ENCODE measurements at places on chromosomes 5 and 9.

- no peak for DNase-seq
Observed at GRCh38 chr5:156913719-156914370, 49.2 kb downstream of the TIMD4 start.

GRCh38 chr9:91816356-91816755 lies 133.7 kb downstream of the ROR2 start:
- DNase-seq, result no peak

DNA sequence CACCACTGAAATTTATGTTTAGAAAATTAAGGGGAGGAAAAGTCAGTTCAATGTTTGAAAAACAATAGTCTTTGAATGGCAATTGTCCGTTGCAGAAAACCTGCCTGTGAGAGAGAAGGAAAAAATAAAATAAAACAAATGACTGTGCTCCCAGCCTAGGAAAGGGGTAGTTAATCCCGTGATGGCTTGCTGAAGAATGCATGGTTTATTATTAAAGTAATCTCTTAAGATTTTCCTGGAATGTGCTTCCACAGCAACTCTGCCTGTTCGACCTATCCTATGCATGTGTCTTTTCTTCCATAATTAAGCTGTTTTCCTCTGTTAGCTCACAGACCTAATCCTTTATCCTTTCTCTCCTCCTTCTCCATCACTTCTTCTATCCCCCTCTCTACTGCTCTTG lies 2.4 kb upstream of the DAB2 start:
- DNase-seq, result no peak

- no peak for DNase-seq
Observed at GRCh38 chr5:82925061-82925411, 152.2 kb downstream of the TMEM167A start.

DNA sequence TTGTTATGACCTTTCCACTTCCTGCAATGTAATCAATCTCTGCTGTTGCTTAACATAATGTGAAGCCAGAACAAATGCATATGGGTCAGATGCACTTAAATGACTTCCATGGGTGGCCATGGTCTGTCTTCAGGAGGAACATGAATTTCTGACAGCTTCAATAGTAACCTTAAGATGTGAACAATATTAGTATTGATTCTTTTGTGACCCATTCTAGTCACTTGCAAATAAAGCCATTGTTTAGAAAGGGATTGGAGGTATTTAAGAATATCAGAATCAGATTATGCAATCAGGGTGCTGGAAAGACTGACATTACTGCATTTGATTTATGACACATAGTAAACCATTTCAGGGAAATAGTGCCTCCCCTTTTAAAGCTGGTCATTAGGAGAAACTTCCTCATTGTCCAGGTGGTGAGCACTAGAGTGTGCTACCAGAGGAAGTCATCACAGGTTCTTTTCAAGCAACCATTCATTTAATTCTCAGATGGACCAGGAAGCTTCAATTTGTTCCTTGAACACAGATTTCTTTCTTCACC lies 32.1 kb downstream of the GRIN3A start:
- DNase-seq, result no peak

DNA sequence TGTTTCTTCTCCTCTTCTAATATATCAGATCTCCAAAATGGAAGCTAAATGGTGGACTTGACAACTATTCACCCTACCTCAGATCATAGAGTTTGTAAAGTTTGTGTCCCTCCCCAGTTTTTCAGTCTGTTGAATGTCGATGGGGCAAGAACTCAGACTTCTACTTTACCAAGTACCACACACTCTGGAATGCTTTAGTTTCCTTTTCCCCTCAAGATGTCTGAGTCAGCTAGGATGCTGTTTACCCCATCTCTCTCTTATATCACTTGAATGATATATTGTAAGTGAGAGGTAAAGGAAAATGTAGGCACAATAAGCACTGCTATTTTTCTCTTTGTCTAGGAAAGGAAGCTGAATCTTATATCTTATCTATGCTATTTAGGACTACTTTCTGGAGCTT lies 25.9 kb upstream of the TAL2 start:
- DNase-seq, result no peak

DNA sequence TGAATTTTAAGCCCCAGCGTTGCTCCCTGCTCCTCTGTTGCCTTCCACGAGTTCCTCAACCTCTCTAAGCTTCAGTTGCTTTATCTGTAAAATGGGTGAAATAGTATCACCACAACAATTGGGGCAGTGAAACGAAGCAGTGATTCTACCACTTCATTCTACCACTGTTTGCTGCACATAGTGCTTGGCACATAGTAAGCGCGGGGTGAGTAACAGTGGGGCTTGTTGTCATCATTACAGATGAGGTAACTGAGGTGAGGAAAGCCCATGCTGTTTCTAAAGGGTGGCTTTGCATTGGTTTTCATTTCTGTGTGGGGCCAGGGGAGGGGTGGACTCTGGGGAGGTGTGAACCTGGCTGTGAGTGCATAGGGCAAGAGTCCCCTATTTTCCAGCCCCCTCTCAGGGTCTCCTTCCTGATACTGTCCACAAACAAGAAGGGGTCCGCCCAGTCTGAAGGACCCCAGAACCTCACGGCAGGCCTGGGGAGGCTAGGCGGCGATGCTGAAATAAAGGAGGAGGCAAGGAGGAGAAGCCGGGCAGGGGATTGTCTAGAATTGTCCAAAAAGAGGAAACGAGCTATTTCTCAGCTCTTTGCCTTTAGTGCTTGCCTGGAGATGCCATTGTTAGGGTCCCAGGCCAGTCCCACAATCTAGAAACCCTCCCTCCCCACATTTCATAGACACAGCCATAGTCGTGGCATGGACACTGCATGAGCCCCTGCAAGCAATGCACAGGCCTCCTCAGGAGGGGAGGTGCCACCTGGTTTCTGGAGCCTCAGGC lies 65.6 kb downstream of the IL6ST start:
- DNase-seq, result no peak

DNA sequence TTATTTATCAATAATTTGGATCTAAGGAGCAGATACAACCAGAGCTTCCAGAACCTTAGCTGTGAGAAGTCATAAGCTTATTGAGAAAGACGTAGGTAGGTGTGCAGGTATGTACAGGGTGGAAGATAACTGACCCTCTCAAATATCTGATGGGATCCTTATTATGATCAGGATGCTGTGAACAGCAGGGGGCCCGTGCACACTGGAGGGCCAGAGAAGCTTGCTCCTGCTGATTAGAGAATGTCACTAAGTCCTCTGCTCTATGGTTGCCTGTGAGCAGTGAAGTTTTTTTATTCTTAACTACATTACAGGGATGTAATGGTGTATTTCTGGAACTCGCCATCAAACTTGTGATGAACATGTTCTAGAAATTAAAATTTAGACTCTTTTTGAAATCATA lies 108.9 kb upstream of the POU5F2 start:
- DNase-seq, result no peak

DNA sequence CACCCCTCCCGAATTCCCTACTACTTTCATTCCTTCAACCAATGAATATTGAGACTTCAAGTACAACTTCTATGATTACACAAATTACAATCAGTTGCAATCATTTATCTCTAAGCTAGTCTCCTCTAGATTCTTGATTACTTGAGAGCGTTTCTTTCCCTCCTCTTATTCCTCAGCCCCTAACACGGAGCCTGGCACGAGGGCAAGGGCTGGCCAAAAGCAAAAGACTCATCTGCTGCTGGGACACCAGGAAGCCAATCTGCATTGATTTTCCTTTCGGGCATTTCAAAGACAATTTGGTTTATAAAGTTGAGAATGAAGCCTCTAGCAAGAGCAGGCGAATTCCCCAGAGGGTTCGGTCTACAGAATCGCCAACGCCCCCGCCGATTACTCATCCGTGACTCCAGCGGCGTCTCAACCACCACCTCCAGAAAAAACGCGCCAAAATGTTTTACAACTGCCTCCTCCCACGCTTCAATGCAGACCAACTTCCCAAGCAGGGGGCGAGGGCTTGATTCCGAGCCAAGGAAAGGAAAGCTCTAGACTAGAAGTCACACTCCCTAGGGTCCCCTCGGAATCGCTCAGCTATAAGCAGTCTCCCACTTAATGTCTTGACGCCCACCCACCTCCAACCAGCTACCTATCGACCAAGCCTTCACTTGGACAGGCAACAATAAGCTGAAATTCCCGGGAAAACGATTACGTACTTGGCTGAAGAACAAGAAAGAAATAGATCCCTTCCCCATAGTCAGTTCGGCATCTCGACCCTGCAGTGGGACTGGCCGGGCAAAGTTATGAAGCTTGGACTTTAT lies 1.5 kb downstream of the PCSK1 start:
- no peak for DNase-seq

GRCh38 chr9:88628114-88628513 lies 93.1 kb downstream of the NXNL2 start:
- DNase-seq, result no peak

- DNase-seq, result no peak
Observed at GRCh38 chr5:4230786-4231641, 635.4 kb downstream of the IRX1 start.

- no peak for DNase-seq
Observed at GRCh38 chr5:105414067-105414466, 1851.5 kb upstream of the NUDT12 start.

DNA sequence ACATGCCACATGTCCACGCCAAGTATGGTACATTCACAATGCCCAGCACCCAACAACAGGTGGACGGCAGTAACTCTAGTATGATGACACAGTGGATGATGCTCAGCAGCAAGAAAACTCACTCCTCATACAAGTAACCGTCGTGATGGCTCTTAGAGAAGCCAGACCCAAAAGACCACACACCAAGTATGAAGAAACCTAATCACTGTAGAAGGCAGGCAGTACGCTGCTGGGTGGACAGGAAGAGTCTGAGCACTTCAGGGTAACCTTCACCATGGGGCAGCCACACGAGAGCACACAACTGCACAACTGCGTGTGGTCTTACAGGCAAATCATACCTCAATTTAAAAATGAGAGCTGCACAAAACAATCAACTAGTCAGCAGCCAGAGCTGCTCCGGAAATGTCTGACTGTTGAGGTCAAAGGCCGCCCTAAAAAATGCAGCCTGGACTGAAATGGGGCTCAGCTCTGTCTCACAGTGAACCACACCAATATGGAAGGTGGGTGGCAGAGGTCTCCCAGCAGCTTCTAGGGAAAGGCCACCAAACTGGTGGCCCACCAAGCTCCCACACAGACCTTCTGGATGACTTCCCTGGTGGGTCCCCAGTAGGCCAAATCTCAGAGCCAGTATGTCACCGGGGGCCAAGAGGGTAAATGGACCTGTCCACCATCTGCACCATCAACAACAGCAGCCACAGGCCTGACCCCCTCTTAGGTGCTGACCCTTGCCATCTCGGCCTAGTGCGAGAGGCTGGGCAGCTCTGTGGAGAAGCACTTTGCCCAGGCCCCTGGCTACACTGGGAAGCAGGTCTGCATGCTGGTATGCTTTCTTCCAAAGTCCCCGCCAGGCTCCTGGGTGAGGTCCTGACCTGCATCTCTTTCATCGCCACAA lies 17.8 kb downstream of the BICD2 start:
- no peak for DNase-seq

- DNase-seq, result no peak
Observed at GRCh38 chr5:132209131-132209530, 18.5 kb downstream of the P4HA2 start.

GRCh38 chr5:96703384-96703920 lies 41.3 kb downstream of the CAST start:
- DNase-seq, result no peak

- no peak for DNase-seq
Observed at GRCh38 chr9:85522459-85523092, 219.2 kb downstream of the AGTPBP1 start.

DNA sequence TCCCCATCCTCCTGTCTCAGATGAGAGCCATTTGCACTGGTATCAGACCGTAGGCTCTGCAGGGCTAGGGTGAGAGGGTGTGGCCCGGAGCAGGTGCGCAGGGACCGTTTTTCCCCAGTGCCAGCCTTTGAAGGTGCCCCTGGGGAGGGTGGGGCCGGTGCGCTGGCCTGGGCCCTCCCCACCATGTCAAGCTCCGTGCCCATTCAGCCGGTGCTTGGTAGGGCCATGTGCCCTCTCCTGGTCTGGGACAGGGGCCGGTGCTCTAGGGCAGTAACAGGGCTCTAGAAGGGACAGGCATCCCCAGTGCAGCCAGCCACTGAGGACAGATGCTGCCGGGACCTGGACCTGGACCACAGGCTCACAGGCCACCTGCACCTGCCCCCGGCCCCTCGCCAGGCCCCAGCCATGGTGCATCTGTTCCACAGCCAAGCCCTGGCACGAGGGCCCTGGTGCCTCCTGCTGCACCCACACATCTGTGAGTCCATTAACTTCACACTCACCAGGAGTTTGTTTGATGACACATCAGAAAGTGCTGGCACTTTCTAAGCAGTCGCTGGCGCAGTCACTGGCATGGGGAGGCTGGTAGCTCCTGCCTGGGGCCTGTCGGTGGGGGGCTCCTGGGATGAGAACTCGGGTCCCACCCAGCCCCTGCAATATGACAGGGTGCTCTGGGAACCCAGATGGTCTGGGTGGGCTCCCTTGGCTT lies 5.0 kb upstream of the QRFP start:
- DNase-seq, result no peak

Measured in stimulated activated CD4-positive, alpha-beta T cell treated with anti-CD3 and anti-CD28 coated beads, Interleukin-1b, Interleukin-23, amount 100 ng/mL, for 1 hour (primary cell).